Brain (organoid and tissue), 16 donors: ENCODE measurements at places on chromosomes 7 and 10. TPM values are rescaled to one million over a fixed set of nuclear protein-coding genes. Genes with fewer than 3 reads are reported as not detected.

Gene ZNF37A
- polyA plus RNA-seq: 3.9 TPM

Gene ELOVL3
- 0.80 TPM for polyA plus RNA-seq

Gene MKX
- 0.61 TPM for polyA plus RNA-seq

Gene ZNF32
- polyA plus RNA-seq: 97.9 TPM
